ENCODE measurements at places on chromosomes 6 and 20.

- DNase-seq, result no peak
Measured at GRCh38 chr20:41426086-41426830, 59.6 kb upstream of the EMILIN3 start.

DNA sequence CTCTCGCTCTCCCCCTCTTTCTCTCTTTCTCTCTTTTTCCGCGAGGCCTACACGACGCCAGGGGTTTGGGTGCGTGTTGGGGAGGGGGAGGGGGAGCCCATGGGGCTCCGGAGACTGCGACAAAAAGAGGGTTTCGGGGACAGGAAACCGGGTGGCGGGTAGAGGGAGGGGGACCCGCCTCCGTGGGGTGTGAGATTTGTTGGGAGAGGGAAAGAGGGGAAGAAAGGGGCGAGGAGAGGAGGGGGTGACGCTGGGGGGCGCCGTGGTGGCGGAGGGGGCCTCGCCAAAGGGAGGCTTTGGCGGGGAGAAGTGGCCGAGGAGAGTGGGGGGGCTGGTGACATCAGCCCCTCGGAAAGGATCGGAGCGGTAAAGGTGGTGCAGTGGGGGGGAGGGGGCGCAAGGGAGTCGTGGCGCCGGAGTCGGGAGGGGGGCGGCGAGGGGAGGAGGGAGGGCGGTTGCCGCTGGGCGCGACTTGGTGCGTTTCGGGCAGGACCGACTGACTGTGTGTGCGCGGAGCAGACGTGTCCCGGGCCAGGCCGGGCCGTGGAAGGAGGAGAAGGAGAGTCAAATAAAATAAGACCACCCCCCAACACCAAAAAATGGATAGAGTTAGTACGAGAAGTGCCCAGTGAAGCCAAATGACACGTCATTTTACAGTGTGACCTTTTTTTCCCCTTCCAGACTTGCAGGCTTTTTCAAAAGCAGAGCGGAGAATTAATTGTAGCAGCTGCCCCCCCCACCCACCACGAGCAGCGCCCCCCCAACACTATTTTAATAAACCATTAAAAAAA lies 39.8 kb downstream of the GNAS start:
- DNase-seq, result peak; percentile 67

DNA sequence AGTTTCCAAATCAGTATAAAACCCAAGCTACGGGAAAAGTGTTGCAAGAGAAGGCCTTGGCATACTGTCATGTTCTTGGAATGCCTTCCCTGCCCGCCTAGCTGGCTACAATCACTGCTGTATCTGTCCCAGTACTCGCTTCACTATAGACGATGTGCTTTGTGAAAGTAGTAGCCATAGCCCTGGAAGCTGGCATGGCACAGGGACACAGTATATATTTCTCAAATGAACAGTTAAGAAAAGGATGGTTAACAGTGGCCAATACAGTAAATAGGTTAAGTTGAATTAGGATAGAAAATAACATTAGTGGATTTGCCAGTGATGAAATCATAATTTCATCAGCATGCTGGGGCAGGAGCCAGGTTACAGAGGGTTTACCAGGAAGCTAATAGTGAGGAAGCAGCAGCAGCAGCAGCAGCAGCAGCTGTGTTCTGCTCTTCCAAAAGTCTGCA lies 499.3 kb downstream of the CDKAL1 start:
- no peak for DNase-seq

DNA sequence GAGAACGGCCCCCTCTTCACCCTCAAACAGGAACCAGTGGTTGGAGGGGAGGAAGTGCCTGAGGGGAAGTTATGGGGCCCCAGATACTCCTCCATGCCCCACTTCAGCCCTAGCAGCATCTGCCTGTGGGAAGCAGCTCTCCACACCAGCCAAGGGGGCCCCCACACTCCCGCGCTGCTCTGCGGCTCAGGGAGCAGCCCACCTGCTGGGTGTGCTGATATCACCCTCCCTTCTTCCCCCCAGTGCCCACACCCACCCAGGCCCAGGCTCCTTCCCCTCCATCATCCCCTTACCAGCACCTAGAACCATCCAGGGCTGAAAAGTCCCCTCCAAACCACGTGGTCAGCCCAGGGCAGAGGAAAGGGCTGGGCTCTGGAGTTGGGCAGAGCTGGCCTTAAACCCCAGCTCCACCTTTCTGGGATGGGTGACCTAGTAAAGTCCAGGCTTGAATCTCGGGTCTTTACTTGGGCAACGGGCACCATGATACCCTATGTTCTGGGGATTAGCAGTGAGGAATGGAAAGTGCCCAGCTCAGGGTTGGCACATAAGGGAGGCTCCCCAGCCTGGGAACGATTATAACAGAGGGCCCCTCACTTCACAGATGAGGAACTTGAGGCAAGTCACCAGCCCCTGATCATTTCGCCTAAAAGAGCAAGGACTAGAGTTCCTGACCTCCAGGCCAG lies 663 bp downstream of the LST1 start:
- no peak for DNase-seq

GRCh38 chr6:90508753-90509152 lies 78.1 kb downstream of the MAP3K7 start:
- DNase-seq, result no peak

- no peak for DNase-seq
Measured at GRCh38 chr6:162379757-162380409, 347.7 kb downstream of the PRKN start.

GRCh38 chr20:46199198-46199597 lies 81.1 kb downstream of the CD40 start:
- peak; percentile 6 for DNase-seq

- DNase-seq, result no peak
Measured at GRCh38 chr20:44064501-44065400, 122.2 kb downstream of the JPH2 start.

GRCh38 chr6:112979830-112980229 lies 632.7 kb downstream of the RFPL4B start:
- no peak for DNase-seq

DNA sequence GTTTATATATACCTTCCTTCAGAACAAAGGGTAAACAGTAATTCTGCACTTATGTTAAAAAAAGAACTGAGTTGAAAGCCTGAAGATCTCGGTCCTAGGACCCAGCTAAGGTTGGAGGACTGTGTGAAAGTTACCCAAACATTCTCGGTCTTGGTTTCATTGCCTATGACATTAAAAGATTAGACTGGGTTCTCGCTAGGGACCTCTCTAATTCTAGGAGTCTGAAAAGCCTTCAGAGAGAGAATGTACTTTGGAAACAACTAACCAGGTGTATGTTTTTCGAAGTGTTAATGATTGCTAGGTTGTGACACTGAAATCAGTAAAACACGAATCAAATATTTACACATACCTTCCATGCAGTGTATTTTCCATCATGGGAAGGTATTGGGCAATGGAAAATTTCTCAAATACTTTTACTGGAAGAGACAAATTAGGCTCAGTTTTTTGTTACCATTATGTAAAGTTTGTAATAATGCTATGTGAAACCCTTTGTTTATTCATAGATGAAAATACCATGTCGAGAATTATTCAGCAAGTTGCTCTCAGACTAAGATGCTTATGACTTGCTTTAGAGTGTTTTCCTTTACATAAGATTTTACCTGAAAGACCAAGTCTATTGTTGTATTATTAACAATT lies 113.7 kb upstream of the LOC128125822 start:
- DNase-seq, result no peak

- no peak for DNase-seq
Measured at GRCh38 chr6:123898665-123899064, 95.0 kb downstream of the NKAIN2 start.

- no peak for DNase-seq
Measured at GRCh38 chr6:47034421-47034820, 7.7 kb downstream of the ADGRF1 start.

DNA sequence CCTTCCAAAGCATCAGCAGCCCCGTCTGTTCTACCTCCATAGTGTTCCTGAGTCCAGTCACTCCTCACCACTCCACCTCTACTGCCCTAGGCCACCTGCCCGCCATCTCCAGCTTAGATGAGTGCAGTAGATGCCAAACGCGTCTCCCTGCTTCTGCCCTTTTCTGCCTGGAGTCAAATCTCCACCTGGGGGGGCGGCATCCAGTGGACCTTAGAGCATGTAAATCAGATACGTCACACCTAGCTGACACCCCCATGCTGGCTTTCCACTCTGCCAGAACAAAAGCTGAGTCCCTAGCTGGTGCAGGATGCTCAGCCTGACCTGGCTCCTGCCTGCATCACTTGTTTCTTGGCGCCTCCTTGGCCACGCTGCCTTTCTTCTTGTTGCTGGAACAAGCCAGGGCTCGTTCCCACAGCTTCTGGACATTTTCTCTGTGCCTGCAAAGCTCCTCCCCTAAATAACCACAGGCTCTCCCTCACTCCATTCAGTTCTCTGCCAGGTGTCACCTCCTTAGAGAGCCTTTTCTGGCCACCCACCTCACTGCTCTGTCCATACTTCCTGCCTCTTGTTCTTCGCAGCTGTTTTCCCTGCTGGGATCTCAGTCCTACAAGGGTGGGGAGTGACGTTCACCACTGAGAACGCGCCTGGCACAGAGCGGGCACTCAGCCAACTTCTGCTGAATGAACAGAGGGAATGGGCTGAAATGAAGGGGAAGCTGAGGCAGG lies 5.8 kb downstream of the DDR1 start:
- no peak for DNase-seq

GRCh38 chr6:53922539-53922981 lies 127.8 kb downstream of the LRRC1 start:
- no peak for DNase-seq

GRCh38 chr6:35955071-35955470 lies 34.2 kb upstream of the SRPK1 start:
- DNase-seq, result no peak

DNA sequence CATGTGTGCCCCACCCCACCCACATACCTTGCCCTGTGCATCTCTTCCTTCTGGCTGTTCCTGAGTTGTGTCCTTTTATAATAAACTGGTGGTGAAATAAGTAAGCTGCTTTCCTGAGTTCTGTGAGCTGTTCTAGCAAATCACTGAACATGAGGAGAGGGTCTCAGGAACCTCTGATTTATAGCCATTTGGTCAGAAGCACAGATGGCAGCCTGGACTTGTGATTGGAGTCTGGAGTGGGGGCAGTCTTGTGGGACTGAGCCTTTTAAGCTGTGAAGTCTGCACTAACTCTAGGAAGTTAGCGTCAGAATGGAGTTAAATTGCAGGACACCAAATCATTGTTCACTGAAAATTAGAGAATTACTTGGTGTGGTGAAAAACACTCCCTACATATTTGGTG lies 245.4 kb downstream of the LRFN2 start:
- DNase-seq, result no peak

DNA sequence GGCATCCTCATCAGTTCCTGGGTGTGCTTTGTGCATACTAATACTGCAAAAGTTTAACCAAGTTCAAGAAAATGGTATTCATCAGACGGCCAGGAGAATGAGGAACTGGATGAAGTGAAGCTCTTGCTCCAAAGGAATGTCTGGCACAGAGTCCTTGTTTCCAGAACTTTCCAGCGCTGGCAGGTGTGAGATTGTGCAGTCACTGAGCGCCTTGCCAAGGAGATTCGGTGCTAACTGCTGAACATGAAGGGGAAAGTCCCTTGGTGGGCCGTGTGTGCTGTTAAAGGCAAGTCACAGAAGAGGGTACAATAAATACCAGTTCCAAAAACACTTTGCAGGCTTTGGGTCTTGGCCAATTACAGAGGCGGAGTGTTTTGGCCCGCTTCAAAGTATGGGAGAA lies 262.3 kb upstream of the SOX4 start:
- no peak for DNase-seq
